ENCODE measurements at places on chromosomes 12 and 14. TPM values are rescaled to one million over a fixed set of nuclear protein-coding genes. Genes with fewer than 3 reads are reported as not detected.
A peak's percentile ranks its signal among the peaks of the same experiment; 100 is the strongest.

DNA sequence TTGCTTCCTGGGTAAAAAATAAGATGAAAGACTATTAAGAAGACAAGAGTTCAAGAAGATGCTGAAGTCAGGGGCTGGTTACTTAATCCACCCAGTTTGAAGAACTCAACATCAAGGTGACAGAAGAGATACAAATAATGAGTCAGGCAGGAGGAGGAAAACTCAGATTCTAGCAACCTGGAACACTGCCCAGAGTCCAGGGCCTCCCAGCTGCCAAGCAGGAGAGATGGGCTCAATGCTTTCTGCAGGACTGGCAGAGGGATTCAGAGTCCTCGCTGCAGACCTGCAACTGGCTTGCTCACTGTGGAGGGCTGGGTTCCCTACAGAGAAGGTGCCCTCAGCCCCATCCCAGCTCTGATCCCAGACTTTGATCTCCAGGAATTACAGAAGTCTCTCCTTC, 28.6 kb upstream of the CEBPE start:
- DNase-seq = no peak

- DNase-seq = peak; percentile 95
These were observed 87.8 kb upstream of the DYNC1H1 start for GRCh38 chr14:101876555-101876938.

DNA sequence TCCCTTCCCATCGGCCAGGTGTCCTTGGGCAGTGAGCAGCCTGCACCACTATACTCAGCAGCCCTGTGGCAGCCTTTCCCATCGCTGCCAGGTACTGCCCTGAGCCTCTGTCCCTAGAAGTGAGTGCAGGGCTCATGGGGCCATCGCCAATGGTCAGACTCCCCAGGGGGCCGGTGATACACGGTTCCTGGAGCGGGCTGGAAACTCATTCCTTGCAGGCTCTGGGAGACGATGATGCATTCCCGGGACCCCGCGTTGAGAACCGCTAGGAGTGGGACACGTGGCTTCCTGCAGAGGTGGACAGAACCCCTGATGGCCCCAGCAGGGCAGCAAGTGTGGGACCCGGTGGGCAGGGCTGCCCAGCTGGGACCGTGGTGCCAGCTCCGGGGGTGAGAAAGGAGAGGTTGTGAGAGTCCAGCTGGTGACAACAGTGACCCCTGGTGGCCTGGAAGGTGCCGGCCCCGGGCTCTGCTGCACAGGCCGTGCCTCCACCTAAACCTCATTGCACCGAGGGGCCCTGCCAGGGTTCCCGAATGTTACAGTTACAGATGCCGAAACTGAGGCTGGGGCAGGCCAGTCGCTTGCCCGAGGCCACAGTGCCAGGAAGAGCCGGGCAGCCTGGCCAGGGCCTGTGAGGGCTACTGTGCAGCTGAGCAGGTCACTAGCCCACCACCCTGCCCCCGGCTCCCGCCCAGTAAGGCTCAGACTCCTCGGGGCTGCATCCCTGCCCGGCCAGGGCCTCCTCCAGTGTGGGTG, 33.8 kb downstream of the FBRSL1 start:
- DNase-seq = peak; percentile 39

DNA sequence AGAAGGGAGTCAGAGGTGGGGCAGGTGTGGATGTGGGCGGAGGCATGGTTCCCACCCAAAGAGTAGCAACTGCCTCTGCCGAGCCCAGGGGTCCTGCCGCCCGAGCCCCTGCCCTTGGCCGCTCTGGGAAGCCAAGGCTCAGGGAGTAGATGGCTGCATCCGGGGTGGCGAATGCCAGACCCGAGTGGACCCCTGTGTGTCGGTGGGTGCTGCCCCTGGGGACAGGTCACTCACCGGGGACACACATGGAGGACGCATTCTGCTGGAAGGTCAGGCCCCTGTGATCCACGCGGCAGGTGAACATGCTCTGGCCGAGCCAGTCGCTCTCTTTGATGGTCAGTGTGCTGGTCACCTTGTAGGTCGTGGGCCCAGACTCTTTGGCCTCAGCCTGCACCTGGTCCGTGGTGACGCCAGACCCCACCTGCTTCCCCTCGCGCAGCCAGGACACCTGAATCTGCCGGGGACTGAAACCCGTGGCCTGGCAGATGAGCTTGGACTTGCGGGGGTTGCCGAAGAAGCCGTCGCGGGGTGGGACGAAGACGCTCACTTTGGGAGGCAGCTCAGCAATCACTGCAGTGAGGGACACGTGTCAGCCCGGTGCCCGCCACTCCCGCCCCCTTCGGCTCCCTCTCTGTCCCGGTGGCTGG, 329.0 kb downstream of the TMEM121 start:
- DNase-seq = no peak

DNA sequence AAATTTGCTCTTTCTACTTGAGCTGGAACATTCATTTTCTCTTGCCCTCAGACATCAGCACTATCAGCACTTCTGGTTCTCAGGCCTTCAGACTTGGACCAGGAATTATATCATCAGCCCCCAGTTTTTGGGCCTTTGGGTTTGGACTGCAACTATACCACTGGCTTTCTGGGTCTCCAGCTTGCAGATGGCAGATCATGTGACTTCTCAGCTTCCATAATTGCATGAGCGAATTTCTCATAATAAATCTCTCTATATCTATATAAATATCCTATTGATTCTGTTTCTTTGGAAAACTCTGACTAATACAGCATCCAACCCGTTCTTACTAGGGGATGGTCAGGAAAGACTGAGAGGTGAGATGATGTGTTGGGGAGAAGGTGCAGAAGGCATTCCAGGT, 22.4 kb upstream of the DYRK2 start:
- DNase-seq = no peak

DNA sequence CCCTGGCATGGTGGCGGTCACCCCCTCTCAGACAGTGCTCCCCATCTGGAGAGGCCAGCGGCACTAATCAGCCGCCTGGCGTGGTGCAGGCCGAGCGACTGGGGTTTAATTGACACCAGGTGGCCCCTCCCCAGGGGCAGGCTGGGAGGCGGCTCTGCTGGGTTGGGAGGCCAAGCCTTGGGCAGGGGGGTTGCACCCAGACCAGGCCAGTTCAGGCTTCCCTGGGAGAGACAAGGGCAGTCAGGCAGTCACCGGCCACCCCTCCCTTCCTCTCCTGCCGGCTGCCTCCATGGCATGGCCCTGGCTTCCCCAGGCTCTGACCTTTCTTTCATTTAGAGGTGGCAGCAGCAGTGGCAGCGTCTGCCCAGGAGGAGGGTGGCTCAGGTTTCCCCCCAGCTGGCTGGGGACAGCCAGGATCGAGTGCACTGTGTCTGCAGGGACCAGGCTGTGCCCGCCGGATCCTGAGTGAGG, 78.1 kb upstream of the NOS1 start:
- no peak for DNase-seq

DNA sequence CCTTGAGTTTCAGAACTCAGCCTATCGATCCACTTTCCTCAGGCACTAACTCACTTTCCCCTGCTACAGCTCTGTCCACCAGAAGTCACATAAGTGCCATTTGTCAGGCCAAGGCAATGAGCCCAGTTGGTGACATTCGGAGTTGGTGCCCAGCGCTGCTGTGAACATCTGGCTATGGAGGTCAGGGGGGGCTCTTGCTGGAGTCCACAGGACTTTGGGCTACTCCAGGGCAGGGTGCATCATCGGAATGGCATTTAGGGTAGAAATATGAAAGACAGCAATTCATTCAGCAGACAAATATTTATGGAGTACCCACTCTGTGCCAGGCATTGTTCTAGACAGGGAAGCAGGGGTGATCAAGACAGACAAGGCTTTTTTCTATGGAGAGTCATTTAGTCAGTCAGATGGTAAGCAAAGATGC, 1.5 kb upstream of the PPP1CC start:
- DNase-seq = no peak

DNA sequence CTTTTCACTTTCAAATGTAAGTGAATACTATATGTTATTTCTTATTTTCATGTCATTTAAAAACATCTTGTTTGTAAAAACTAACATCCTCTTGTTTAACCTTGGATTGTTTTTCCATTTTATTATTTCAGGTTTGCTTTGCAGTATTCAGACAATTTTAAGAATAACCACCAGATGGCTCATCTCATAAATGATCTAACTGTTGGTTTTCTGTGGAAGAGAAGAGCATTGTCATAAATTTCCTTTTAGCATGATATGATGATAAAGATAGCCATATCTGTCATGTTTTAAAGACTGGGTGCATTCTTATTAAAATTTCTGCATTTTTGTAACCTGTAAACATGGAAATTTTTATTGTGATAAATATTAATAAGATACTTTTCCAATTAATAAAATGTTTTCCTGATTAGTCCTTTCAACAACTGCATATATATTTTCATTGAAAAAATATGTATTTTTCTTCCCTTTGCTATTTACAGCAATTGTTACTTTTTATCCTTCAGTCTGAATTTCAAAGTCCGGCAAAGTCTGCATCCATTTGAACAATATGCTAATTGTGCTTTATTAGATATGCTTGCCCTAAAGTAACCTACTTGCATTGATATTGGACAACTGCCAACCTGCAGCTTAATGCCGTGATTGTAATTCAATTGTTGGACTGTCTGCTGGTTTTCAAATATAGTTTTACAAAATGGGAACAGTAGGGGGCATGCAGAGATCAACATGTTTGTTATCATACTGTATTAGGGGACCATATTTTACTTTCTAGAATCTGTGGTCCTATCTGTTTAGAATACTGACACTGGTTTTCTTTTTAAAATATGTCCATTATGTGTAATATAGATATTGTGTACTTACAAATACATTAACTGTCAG, 163.4 kb downstream of the GARIN6 start:
- peak; percentile 24 for DNase-seq

PPM1H gene
- total RNA-seq = 2.3 TPM

- DNase-seq = no peak
These were observed 19.4 kb downstream of the LPCAT3 start for GRCh38 chr12:6998715-6999451.

L2HGDH gene
- 4.3 TPM for total RNA-seq

- no peak for DNase-seq
These were observed 57.2 kb upstream of the DLK1 start for GRCh38 chr14:100669468-100669867.

GRCh38 chr12:26520109-26520508, 312.9 kb downstream of the ITPR2 start:
- no peak for DNase-seq

All from fibroblast of villous mesenchyme (primary cell).